ENCODE measurements at places on chromosomes 7 and 10.

GRCh38 chr7:71290452-71290851, 158.5 kb downstream of the GALNT17 start:
- no peak for DNase-seq

DNA sequence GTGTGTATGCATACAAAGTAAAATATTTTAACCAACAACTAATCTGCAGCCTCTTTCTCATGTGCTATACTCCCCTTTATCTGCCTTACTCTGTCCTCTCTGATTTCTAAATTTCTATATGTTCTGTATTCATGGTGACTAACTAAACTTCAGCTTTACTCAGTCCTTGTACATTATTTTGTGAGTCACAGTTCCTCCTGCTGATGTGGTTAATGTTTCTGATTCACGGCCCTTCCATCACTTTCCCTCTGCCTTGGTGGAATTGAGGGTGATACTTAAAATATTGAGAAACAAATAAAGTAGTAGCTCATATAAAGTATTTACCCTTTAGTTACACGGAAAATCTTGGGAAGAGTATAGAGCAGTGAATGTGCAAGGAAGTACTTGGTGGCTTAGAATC, 899.1 kb upstream of the ZWINT start:
- no peak for DNase-seq

DNA sequence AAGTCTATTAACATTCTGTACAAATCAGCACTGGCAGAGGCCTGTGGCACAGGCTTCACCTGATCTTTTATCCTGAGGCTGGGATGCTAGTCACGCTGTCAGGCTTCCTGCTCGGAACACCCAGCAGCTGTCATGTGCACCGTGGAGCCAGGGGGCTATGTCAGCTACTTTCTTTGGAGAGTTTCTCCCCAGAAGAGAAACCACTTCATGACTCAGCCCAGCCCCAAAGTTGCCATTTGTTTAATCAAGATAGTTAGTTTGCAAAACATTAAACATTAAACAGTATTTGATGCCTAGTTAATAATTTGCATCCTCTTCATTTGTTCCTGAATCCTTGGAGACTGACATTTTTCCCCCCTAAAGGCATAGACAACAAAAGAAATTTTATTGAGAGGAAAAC, at the start of gene HABP2:
TSS of gene HABP2 (plus strand) at position 353 of the 400 bp plus-strand sequence. CDS start 69 bp downstream, outside the sequence.
- no peak for DNase-seq

DNA sequence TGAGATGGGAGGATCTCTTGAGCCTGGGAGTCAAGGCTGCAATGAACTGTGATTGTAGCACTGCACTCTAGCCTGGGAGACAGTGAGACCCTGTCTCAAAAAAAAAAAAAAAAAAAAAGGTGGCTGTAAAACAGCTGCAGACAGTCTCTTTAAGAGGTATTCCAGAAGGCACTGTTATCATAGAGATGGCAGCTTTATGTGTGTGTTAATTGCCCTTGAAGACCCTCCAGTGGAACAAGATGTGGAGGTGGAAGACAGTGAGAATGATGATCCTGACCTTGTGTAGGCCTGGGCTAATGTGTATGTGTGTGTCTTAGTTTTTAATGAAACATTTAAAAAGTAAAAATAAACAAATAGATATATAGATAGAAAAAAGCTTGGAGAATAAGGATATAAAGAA, 66.0 kb downstream of the ZNF487 start:
- DNase-seq, result no peak

GRCh38 chr10:12314836-12315235, 34.5 kb upstream of the CAMK1D start:
- no peak for DNase-seq

DNA sequence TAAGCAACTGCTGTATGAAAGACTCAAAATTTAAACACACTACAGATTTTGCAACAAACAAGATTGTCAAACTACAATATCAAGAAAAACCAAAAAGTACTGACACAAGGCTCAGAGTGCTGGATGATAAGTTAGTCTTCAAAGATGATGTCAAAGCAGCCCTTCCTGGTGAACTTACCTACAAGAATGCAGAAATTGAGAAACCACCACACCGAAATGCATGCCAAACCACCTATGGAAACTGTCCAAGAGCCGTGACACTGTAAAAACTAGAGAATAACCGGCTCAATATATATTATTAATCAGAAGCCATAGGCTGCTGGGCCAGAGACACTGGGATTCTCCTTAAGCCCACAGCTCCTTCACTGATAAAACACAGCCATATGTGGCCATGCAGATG, 25.3 kb downstream of the DENND11 start:
- DNase-seq, result no peak

GRCh38 chr7:46955531-46955930, 626.4 kb downstream of the TNS3 start:
- no peak for DNase-seq

DNA sequence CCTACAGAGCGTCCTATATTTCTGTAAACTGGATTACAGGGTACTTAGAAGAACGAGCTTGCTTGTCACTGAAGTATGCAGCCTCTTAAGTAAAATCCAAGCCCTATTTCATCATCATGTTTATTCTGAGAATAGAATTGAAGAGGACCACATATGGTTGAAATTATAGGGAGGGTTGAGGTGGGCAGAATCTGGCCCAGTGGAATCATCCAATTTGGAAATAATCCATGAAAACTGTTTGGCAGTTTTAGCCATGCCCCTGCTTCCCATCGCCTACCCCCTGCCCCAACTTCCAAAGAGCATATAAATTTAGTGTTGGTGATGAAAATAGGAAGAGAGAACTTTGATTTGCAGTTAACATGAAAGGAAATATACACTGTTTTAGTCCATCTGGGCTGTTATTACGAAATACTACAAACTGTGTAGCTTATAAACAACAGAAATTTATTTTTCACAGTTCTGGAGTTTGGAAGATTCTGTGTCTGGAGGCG, 150.4 kb downstream of the PRKG1 start:
- no peak for DNase-seq

GRCh38 chr10:78900715-78901430, 167.9 kb upstream of the ZMIZ1 start:
- DNase-seq, result no peak
